ENCODE measurements at places on chromosomes 13 and 19. TPM values are rescaled to one million over a fixed set of nuclear protein-coding genes. Genes with fewer than 3 reads are reported as not detected.
A peak's percentile ranks its signal among the peaks of the same experiment; 100 is the strongest.

The TMEM59L gene
- not detected for total RNA-seq

DNA sequence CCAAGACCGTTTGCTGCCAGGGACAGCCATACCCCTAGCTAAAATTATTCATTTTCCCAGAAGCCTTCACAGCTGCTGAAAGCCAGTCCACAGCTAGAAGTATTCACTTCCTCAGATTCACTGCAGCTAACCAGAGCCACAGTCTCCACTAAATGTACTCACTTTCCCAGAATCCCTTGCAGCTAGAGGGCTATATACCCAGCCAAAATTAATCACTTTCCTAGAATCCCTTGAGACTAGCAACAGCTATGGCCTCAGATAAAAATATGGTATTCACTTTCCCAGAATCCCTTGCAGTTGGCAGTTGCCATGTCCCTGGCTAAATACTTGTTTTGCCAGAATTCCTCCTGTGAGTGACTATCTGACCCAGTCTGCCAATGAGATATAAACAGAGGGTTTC is 13.8 kb upstream of the MEIS3 start:
- DNase-seq: no peak

GRCh38 chr19:14961956-14962685 is 17.5 kb downstream of the SLC1A6 start:
- no peak for DNase-seq

DNA sequence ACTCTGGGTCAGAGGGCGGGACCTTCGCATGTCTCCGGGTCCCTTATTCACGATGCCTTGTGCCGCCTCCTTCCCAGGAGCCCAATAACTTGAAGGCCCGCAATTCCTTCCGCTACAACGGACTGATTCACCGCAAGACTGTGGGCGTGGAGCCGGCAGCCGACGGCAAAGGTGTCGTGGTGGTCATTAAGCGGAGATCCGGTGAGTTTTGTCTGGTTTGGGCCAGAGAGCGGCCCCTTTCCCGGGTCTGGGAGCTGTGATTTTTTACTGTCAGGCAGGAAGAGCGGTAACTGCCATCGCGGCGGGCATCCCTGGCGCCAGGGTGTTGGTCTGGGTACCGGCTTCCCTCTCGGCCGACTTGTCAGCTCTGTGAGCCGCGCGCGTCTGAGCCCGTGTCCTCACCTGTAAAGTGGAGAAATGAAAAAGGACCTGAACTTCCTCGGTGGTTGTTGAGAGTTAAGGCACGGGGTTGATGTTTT is 800 bp downstream of the RPL28 start:
- no peak for DNase-seq

- DNase-seq: no peak
Measured at GRCh38 chr13:95137096-95137495, 164.2 kb downstream of the ABCC4 start.

- no peak for DNase-seq
Measured at GRCh38 chr13:32824675-32825074, 191.5 kb upstream of the KL start.

- no peak for DNase-seq
Measured at GRCh38 chr19:37907735-37908455, 887 bp downstream of the SIPA1L3 start.

DNA sequence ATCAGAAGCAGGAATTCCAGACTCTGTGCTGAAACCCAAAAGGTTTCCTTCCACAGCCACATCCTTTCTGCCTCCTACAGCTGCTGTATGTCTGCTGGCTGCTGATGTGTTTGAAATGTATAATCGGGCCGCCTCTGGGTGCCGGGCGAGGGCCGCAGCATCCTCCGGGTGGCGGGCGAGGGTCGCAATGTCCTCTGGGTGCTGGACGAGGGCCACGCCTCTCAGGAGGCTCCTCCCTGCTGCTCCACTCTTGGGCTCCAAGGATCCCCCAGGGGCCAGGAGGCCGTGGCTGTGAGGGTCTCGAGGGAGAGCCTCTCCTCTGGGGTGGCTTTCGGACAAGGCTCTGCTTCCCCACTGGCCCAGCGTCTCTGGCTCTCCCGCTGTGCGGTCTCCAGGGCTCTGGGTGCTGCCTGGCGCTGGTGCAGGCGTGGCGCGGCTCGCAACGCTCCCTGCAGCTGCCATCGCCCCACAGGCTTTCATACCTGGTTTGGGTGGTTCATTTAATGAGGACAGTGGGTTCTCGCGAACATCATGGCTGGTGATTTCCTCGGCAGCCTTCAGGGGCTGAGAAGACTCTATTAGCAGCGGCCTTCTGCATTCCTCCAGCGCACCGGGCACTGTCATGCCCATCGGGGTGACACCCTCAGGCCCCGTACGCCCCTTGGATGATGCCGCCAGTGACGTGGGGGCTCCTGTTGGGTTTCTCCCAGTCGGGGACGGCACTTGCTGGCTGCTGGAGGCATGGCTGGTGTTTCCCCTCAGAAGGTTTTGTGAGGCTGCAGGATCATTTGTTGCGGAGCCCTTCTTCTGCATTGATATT is 41.8 kb upstream of the GRTP1 start:
- no peak for DNase-seq

The TMEM259 gene
- total RNA-seq: 212 TPM

GRCh38 chr19:6227156-6227935 is 52.4 kb downstream of the MLLT1 start:
- DNase-seq: no peak

GRCh38 chr19:2260341-2260805 is 4.2 kb upstream of the JSRP1 start:
- no peak for DNase-seq

The CALR3 gene
- not detected for total RNA-seq

DNA sequence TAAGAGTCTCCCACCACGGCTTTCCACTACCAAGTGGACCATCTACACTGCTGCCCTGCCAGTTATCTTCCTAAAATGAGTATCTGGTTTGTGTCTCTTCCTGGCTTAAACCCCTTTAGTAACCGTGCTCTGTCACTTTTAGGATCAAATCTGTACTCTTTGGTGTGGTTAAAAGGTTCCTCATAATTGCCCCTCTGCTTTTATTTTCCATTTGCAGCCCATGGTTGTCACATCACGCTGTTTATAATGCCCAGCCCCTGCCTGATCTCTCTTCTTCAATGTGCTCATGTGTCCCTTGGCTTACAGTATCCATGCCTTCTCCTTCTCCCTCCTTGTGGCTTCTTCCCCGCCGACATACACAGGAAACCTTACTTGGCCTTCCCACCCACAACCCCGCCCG is 100.1 kb downstream of the DGKH start:
- no peak for DNase-seq

DNA sequence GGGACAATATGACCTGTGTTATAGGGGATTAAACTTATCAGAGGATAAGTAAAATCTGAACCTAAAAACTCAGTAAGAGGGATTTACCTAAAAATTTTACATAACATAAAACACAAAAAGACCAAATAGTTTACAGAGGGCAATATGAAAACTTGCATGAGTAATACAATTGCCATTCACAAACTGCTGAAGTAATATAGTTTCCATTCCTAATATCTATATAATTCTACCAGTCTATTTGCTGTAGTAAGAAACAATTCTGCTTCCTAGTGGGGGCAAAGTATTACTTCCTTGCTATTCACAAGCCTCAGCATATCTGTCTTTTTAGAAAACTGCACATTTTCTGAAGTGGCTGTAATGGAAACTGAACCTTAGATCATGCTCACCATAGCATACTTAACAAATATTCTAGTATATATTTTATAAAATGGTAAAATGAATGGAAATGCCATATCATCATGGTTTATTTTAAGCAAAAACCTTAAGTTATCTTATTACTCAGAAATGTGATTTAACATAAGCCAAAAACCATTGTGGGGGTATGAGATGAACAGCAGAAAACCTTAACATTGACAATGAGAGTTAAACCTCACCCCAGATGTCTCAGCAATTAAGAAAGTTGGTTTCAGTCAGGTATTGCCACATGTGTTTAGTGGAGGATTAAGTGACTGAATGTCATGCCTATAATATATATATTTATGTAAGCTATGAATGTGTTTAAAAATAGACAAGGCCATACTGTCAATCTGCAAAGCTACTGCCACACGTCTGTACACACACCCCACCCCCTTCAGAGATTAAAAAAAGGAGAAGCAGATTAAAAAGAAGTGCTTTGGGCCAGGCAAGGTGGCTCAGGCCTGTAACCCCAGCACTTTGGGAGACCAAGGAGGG is 136.8 kb downstream of the MIPEP start:
- no peak for DNase-seq

DNA sequence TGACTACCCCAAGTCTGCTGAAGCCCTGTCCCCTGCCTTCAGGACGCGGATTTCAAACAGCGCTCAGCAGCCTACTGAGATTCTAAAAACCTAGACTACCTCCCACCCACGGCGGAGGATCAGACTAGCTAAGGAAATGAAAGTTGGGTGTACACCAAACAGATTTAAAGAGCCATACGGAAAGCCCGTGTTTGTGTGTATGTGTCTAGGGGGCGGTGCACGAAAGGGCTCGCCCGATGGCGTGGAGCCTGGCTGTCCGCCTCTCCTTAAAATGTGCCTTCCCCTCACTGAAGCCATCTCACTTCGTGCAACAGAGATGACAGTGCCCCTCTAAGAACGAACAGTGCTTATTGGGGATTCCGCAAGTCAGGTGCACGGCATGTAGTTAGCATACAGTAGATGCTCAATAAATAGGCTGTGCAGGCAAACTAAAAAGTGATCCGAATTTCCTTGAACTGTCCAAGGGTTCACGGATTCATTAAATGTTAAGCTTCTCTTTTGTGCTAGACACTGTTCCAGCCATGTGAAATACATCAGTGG is 639 bp downstream of the LENG1 start:
- peak; percentile 58 for DNase-seq

DNA sequence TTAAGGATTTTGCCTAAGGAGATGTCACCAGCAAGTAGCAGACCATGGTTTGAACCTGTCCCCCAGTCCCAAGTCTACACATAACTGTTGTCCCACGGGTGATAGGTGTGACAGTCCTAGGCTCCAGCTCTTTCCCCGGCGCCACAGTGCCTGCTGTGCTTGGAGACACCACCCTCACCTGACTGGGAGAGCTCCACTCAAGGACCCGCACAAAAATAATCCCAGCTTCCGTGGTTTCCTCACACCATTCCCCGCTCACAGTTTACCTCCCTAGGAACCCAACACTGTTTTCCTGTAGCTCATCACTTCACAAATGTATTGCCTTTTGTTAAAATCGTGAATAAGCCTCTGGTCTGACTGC is 19.8 kb upstream of the RASA3 start:
- DNase-seq: no peak

DNA sequence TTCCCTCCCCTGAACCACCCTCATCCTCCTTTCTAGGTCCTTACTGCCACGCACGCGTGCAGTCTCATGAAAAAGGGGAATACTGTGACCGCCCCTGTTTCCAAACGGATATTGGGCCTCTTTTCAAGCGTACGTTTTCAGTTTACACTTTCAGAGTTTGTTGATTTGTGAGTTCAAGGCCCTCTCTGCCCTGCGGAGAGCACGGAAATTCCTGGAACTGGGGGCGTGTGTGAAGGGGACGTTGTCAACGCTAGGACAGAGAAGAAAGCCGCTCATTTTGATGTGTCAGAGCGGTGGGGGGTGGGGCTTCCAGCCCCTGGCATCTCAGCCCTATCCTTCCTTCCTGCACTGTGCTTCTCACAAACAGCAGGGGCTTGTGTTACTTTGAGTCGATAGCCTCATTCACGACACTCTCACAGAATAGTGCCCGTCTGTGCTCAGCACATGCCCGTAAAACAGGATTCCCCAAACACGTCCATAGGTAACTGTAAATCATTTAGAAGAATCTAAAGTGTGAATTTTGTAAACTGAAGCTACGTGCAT is 137.6 kb upstream of the PEG3 start:
- no peak for DNase-seq

DNA sequence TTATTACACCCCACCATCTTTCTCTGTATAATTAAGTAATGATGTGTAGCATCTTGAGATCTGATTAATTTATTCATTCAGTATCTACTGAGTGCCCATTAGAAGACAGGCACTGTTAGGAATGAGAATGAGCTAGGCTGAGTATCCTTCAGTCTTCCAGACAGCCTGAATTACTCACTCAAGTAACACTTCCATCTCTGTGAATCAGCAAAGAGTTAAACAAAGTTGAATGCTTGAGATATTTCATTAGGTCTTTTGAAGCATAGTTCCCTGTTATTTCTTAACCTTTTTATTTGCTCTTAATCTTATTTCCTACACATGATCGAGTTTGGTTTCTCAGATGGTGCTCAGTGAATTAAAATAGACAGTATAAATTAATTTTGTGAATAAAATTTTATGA is 413.7 kb downstream of the DCT start:
- no peak for DNase-seq

- no peak for DNase-seq
Measured at GRCh38 chr19:17086120-17086519, 10.5 kb downstream of the MYO9B start.

GRCh38 chr19:28184997-28185396 is 1028.0 kb downstream of the UQCRFS1 start:
- no peak for DNase-seq

DNA sequence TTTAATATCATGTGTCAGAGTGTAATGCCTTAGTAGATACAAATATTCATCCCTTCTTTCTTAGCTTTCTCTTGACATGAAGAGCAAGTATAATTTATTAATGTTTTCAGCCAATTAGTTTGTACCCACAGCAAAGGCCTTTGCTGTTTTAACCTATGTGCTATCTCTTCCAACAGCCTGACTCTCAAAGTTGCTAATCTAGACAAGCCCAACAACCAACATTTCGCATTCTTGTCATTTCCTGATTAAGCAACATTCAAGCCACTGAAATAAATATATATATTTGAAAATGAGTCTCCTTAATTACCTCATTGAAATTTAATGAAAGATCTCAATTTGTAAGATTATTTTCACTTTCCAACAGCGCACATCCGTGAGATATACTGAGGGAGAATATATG is 18.5 kb downstream of the EPSTI1 start:
- DNase-seq: no peak

The IGFL1 gene
- total RNA-seq: not detected

The CASP14 gene
- not detected for total RNA-seq

DNA sequence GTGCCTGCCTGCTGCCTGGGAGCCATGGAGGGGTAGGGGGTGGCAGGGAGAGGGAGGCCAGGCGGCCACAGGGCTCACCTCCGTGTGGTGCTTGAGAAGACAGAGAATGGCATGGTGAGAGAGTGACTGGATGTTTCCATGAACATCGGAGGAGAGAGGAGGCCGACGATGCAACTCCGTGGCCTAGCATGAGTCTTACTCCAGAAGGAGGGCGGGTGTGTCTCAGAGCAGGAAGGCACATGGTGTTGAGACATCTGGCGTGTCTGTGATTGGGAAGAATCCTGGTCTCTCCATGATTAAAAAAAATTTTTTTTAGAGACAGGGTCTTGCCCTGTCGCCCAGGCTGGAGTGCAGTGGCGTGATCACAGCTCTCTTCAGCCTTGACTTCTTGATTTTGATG is 5.1 kb downstream of the IRGC start:
- no peak for DNase-seq
